ENCODE measurements at places on chromosomes 13 and 19.

DNA sequence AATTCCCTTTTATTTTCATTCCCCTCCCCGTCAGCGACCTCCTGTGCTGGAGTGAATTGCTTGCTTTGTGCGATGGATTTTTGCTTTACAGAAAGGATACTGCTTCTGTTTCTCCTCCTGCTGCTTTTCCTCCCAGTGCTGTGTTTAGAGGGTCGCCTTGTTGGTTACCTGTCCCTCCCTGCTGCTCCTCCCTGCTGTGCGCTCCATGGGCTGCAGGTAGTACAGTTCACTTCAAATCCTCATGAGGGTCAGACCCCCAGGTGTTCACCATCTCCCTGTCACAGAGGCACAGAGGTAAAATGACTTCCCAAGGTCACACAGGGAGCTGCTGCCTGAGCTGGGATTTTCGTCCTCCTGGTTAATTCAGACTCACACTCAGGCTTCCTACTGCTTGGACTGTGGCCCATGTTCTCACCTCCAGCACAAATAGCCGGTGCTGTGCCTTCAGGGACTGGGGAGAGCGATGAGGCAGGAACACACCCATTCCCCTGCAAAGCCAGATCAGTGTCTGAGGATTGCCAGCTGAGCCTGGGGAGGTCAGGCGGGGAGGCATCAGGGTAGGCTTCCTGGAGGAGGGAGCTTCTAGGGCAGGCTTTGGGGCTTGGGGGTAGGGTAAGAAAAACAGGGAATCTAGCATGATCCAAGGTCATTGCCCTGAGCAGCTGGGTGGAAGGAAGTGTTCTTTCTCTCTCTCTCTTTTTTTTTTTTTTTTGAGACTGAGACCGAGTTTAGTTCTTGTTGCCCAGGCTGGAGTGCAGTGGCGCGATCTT lies 14.4 kb downstream of the BICRA start:
- DNase-seq: no peak

- no peak for DNase-seq
Observed at GRCh38 chr19:49492573-49493405, 3.4 kb upstream of the RPS11 start.

DNA sequence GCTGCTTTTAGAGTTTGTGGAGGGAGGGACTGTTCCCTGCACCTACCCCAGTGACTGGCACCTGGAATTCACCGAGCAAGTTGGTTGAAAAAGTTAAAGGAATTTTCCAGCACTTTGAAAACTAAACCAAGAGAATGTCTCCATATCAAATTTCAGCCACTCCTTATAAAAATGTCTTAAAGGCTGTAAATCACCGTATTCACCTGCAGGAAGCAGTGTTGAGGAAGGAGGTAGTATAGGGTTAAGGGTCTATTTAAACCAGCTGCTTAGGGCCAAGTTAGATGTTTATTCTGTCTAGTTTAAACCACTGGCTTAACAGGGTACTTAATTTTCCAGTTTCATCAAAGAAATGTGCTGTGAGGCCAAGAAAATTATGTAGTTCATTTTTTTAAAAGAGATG lies 3.8 kb upstream of the RAB20 start:
- DNase-seq: no peak

GRCh38 chr19:40472516-40472915 lies 5.7 kb downstream of the SPTBN4 start:
- DNase-seq: no peak

GRCh38 chr19:19276851-19277250 lies 3.8 kb upstream of the TM6SF2 start:
- DNase-seq: no peak

- DNase-seq: peak; percentile 5
Observed at GRCh38 chr19:43936188-43936587, 1.1 kb upstream of the ZNF45 start.

GRCh38 chr19:995051-995827 lies 5.0 kb upstream of the GRIN3B start:
- DNase-seq: no peak

Data from hematopoietic multipotent progenitor cell treated with erythropoietin and hydrocortisone succinate and interleukin-3 and kit ligand, for 15 days (in vitro differentiated cells).